ENCODE measurements at places on chromosomes 7 and 10.

DNA sequence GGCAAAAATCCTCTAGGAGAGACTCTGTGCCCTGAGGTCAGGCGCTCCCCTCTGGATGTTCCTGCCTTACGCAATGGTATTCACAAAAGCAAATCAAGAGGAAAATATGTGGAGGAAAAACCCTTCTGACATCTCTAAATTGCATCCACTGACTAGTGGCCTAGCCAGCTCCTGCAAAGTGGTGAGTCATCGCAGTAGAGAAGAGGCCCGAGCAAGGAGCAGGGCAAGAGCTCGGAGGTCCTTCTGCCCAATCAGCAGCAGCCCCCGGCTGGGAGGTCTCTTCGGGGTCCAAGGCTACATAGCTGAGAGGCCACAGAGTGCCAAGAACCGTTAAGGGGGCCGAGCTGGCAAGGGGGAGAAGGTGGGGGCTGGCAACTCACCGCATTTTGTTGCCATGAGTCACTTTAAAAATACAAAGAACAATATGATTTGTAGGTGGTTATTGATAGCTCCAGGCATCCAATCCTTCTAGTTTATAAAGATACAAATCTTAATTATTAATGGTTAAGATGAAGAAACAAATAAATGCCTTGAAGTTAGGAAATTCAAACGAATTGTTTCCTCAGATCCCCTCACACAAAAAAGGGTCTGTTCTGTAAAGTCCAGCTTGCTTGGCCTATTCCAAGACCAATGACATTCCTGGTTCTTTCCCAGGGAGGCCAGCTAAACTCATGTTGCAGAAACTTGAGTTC lies 161.6 kb downstream of the PKD1L1 start:
- DNase-seq = peak; percentile 34

DNA sequence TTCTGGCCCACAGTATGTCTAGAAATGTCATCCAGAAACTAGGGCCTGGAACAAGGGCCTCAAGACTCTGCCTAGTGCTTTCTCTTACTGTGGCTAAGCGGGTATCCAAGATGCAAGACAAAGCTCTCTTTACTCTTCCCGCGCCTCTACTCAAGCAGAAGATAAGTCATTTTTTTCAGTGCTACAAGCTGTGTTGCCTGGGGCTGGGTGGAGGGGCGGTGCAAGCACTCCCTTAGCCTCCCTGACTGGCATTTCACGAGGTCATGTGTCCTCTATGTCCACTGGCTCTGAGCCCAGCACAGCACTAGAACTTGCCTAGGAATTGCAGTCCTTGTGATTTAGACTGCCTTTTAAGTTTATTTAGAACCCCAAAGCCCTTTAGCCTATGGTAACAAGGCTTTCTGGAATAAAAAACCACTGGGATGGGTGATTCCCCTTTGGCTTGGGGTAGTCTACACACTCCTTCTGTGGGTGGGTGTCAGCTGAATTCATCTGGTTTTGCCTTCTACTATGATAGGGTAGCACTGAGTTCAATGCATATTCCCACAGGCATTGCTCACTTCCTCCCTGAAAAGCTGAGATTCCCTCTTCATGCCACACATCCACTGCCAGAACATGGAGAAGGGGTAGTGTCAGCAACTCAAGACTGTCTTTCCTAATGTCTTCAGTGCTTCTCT lies 371.8 kb upstream of the KCND2 start:
- peak; percentile 2 for DNase-seq

- DNase-seq = no peak
Measured at GRCh38 chr10:13823709-13824405, 237.1 kb downstream of the PRPF18 start.

- DNase-seq = no peak
Measured at GRCh38 chr10:61024151-61024855, 80.3 kb upstream of the RHOBTB1 start.

DNA sequence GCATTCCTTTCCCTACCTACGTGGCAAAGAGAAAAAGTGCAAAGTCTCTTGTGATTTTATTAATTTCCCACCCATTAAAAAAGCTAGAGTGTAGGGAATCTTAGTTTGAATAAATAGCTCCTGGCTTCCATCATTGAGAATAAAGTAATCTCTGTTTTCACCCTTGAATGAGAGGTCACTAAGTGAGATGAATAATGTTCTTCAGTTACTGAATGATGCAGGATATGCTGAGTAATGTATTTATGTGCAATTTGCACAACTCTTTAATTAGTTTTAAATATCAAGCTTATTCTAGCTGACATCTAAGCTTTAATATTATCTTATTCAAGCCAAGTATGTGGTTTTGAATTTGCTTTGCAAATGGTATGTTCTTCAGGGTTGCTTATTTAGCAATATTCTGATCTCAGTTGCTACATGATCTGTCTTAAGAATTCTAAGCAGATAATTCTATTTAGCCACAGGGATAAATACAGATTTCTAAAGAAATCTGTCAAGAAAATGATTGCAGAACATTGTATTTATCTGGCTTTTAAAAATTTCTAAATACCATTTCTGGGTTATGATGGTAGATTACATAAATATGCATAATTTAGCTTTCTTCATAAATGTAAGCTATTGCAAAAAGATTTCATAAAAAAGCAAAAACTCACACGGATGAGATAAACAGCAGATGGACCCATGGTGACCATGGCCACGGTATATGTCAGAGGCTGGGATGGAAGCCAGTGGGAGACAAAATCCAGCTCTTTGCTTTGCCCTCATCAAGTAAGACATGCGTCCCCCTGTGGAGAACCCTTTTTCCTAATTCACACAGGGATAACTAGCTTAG lies 141.0 kb downstream of the MACC1 start:
- no peak for DNase-seq

- DNase-seq = no peak
Measured at GRCh38 chr7:28291559-28291958, 111.0 kb upstream of the JAZF1 start.

DNA sequence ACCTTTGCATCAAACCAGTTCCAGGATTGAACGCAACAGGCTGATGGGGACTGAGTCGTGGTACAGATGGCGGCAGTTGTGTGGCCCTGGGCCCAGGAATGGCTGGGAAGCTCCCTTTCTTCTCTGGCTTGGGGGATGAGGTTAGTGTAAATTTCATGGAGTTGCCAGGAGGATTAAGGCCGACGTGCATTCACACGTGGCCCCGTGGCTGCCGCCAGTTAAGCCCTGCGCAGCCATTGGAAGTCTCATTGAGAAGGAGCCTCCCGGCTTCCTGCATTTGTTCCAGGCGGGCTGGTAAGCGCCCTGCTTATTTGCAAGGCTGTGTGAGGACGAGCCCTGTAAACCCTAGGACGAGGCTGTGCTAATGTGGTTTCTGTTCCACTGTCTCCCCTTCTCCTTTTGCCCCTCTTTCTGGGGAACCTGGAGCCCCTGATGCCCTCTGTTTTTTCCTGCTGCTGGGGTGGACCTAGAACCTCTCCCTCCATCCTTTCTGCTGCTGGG lies 174.7 kb upstream of the TNRC18 start:
- peak; percentile 77 for DNase-seq

DNA sequence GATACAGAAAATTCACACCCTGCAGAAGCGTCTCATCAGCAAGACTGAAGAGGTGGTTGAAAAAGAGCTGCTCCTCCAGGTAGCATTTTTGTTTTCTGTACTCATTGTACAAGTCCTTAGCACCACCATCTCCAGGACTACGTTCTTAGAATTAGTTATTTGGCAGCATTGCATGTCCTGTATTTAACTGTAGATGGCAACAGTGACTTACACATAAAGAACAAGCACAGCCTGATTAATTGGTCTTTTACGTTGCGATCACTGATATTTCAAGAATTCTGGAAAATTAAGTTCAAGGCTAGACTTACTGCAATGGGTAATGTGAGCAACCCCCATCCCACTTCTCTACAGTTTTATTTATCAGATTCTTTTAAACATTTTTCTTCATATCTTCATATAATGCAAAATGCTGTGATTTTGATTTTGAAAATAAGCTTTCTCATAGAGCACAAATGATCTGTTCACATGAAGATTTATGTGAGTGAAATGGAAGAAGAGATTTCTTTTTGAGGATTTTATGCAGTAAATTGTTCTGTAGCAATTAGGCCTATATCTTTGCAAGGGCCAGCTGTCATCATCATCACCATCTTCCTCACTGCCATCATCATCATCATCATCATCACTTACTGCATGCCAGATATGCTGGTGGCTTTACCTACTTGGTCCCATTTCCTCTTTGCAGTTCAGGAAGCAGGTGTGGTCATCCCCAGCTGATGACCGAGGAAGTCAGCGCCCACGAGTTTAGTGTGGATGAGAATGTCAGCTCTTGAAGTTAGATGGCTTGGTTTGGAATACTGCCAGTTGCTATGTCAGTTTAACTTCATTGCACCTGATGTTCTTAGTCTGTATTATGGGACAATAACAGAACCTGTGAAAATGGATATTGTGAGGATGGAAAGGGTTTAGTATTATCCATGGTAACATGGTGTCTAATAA lies 53.4 kb downstream of the CFAP58 start:
- peak; percentile 62 for DNase-seq

GRCh38 chr10:34255035-34255434 lies 560.1 kb downstream of the PARD3 start:
- no peak for DNase-seq

DNA sequence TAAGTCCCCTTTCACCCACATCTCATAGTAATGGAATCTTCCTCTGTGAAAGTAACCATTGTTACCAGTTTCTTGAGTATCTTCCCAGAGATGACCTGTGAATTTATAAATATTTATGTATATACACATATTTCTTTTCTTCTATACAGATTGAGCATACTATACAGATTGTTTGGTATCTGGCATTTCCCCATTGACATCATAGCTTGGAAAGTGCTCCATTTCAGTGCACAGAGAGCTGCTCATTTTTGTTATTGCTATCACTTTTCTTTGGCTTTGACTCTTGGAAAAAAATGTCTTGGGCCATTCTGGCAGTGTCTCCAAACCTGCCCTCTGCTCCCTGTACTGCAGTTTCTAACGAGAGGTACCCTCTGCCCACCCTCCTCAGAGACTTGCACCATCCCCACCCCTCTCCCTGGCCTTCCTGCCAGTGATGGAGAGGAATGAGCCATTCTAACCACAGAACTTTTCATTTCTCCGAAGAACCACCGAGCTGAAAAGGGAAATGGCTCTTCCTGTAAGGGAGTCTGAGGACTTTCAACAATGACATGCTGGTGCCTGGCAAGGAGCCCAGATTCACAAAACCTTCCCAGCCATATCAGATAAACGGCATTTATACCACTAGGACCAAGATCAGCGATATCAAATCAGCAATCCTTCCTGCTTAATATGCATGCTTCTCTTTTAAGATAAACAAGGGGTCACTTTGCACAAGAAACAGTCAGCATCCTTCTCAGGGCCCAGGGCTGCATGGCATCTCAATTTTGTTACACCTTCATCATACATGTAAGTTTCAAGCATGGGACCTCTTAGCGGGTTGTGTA lies 19.7 kb upstream of the CCSER2 start:
- DNase-seq = no peak

- DNase-seq = no peak
Measured at GRCh38 chr10:62870866-62871265, 54.7 kb upstream of the EGR2 start.

DNA sequence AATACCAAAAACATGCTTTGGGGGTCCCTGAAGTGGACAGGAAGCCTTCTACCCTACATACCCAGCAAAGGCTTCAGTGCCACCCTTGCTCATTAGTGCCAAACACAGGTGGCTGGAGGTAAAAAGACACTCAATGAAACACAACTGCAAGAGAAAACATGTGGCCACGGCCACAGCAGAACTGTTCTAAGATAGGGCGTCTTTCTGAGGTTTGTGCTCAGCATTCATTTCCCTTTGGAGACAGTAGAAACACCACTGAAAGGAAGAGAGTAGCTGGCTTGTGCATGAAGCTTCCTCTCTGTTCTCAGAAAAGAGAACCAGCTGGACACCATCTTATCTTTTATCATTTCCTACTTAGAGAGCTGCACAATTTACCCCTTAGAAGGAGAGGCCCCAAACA lies 143.0 kb downstream of the PLXNA4 start:
- no peak for DNase-seq

GRCh38 chr7:149016876-149017275 lies 11.4 kb downstream of the PDIA4 start:
- no peak for DNase-seq

DNA sequence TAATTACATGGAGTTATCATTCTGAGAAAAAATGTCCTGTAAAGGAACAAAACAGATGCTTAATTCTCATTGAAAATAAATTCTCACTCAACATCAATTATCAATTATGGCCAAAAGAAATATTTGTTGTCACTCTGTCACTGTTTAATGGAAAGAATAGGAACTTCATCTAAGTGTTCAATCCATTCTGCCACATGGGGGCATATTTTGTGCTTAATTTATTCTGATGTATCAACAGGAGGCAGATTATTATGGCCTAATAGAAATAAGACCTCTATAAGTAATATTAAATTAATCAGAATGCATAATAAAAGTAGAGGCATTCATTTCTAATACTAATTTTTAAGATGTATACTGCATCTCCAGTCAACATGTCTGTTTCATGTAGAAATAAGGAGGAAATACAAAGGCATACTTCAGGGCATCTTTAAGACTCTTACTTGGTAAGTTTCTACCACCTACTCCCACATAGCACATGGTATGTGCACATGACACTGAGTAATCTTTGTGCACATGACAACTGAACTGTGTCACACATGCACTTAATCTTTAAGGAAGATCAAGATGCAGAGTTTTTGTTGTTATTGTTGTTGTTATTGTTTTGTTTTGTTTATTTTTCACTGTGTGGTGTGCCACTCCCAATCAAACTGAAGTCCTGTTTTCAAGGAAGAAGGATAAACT lies 420.4 kb upstream of the SEMA3A start:
- DNase-seq = no peak

DNA sequence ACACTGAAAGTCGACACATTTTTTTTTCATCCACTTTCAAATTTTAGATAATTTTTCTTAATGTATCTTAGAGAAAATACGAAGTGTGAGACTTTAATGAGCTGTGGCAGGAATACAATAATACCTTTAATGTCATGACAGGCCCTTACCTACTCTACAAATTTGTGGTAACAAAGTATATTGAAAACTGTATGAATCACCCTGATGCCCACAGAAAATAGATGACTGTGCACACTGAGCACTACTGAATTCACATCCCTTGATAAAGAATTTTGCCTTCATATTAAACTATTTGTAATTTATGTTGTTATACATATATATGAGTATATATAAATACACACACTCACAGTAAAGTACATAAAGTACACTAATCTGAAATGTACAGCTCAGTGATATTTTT lies 51.7 kb downstream of the AKR1D1 start:
- no peak for DNase-seq
